ENCODE measurements at places on chromosomes 4 and X.

DNA sequence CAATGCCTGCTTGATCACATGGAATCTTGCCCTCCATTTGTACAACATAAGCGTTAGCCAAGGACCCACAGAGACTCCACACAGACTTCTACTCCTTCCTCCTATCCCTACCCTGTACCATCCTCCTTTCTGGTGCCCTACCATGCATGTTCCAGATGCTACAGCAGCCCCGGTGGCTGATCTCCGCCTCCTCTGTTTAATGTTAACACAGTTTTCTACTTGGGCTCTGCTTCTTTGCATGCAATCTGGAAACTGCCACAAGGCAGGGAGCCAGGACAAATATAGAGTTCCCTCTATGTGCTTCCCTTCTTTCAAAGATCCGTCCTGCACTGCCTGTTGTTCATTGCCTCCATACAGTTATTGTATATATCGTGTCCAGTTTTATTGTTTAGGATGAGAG lies 368.6 kb upstream of the TENM3 start:
- DNase-seq = no peak

DNA sequence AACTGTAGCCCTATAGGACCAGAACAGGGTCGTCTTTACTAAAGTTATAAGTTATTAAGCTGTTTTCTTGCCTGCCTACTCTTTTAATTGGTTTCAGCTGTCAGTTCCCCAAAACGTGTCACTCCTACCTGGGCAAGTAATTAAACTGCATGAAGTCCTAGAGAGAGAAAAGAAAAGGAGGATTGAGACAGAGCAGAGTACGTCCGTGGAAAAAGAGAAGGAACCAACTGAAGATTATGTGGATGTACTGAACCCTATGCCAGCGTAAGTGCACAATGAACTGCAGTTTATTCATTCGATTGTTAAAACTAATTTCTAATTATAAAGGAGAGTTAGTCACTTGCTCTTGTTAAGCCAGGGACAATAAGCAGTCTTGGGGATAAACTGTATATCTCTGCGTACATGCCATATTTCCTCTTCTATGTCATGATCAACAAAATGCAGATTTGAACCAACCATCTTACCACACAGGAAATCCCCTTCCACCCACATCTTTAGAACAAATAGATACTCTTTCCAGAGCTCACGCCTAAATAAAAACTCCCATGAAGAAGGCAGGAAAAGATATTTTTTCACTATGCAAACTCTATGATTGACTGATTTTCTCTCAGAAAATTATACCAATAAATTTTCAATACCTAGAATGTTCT lies 22.8 kb downstream of the STAP1 start:
- no peak for DNase-seq

GRCh38 chr4:55838356-55838755 lies 15.1 kb upstream of the EXOC1 start:
- no peak for DNase-seq

DNA sequence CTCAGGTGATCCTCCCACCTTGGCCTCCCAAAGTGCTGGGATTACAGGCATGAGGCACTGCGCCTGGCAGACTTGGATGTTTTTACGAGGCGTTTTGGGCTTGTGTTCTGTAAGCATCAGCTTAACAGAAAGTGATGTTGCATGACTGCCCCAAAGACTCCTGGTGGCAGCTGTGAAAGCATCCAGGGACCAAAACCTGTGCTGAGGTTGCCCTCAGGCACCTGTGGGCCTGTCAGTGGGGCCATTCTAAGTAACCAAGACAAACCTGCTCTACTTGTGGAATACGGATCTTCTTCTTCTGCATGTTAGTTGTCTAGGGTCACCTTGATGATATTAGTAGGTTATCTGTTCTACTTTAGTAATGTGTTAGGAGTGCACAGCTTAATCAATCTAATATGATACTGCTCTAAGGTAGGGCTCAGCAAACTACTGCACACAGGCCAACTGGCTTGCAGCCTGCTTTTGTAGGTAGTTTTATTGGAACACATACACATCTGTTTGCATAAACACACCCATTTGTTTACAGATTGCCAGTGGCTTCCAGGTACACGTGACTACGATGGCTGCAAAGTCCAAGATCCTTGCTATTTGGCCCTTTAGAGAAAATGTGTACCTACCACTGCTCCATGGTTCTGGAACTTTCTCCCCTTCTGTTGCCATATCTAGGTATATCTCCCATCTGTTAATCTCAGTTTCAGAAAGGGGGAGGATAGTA lies 136.7 kb downstream of the GPR143 start:
- no peak for DNase-seq

- DNase-seq = no peak
These were observed 138.8 kb upstream of the NALF2 start for GRCh38 chrX:69365349-69365748.

DNA sequence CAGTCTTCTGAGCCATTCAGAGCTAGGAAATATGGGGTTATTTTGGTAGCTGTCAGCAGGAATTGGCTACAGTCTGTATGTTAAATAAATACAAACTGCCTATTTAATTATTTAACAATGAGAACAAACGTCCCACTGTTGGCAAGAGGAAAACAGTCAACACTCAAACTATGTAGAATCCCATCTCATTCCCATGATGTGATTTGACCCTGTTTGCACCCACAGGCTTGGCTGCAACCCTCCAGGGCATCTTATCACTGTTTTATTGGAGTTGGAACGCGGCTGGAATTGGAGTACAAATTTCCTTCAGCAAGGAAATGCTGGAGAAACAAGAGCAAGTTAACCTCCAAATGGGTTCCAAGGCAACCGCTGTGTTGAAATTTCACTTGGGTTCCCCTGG lies 124.0 kb downstream of the KIT start:
- no peak for DNase-seq

DNA sequence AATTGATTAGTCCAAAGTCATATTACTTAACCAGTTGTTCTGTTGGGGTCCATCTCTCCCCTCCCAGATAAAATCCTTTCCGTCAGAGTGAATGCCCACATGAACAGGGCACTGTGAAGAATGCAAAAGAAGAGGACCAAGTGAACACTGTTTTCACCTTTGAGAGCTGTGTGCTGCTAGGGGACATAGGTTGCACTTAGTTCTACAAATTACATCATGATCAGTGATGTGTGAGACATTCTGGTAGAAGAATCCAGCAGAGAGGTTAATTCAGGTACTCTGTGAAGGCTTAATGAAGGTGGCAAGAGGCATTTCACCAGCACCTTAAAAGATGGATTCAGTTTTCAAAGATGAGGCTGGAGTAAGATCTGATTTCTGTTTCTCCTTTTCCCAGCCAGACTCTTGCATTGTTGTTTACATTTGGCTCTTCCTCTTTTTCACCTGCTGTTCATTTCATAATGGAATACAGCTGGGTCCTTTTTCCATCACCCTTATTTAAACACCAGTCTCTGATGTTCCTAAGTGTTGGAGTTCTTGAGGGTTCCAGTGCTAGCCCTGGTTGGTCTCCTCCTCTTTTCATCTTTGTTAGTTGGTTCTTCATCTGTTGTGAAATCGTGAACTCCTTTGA lies 10.9 kb downstream of the GAB1 start:
- no peak for DNase-seq

DNA sequence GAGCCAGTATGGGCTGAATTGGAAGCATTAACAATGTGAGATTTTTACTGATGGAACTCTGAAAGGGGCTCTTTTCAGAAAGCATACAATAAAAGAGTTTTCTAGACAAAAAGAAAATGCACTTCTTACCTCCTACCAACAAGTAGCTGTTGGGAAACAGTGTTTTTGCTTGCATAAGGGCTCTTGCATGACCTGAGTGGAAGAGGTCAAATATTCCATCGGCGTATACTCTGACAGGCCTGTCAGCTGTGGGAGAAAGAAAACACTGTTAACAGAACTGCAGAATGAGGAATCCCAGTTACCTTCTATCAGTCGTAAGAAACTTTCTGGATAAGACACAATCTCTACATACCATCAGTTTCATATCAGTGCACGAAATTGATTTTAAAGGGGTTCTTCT lies 39.5 kb downstream of the PCYT1B start:
- DNase-seq = no peak

- DNase-seq = peak; percentile 60
These were observed at the start of gene PRICKLE3 for GRCh38 chrX:49186125-49187027. PRICKLE3 (minus strand) TSS chrX:49186373; CDS start chrX:49186297, 76 bp downstream.

DNA sequence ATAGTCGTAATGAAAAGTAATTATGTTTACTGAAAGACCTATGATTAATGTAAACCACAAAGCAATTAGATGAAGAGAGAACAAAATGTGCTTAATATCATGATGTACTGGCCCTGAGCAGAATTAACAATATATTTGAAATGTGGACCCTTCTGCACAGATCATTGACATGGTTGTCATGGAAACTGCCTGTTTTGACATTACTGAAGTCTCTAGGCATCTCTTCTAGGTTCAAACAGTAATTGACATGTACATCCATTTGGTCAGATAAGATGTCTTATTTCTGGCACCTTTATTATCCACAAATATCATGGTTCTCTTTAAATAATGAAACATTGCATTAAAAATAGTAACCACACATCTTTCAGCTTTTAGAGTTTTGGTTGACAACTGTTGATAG lies 251.7 kb upstream of the GNPDA2 start:
- no peak for DNase-seq

DNA sequence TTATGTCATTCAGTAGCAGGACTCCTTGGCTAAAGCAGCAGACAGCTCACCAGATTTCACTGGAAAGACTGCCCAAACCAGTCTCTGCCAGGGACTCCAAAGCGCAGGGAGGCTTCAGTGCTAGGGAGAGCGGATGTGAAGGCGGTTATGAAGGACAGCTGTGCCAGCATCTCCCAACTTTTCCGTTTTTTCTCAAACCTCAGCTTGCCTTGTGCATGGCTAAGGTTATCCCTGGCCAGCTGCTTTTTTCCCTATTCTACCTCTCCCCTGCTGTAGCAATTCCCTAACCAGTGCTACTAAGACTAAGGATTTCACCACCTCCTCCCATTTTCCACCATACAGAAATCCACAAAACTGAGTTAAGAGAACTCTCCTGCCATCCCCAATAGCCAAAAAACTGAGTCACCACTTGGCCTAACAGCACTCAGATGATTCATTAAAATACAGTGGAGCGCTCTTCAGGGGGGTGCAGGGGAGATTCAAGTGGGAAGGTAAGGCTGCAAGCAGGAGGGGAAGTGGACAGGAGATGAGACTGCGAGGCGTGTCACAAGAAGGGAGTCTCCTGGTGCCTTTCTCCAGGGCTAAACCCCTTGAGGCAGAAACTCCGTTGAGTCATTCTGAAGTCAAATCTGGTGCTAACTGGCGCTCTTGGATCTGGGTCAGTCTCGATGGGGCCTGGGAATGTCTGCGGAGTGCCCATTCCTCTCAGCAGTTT lies 90.7 kb downstream of the PALLD start:
- DNase-seq = peak; percentile 100

DNA sequence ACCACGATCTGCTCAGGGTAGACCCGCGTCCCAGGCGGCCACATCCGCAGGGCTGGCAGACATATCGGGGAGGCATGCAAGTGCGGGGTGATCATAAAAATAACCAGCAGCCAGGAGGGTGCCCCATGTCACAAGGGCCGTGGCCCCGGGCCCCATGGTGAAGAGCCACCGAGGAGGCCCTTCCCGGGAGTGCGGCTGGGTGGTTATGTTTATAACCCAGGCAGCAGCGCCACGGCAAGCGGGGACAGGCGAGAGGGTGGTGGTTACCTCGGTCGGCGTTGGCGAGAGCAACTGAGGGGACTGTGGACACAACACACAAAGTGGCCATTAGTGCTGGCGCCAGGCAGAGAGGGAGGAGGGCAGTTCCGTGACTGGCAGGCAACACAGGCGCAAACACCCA lies 92.7 kb upstream of the AFAP1 start:
- no peak for DNase-seq

DNA sequence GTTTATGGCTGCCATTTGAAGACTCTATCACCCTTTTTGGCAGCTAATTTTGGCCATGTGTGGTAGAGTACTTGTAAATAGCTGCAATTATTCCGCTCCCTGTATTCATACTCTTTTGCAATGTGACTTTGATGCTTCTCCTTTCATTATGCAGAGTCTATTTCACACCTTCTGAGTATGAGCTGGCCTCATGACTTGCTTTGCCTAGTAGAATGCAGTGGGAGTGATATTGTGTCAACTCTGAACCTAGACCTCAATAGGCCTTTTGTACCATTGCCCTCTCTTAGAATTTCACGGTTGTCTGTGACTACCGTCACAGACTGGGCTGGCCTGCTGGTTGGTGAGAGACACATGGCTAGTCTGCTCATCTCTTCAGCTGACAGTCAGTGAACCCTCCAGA lies 118.8 kb downstream of the DDIT4L start:
- no peak for DNase-seq

DNA sequence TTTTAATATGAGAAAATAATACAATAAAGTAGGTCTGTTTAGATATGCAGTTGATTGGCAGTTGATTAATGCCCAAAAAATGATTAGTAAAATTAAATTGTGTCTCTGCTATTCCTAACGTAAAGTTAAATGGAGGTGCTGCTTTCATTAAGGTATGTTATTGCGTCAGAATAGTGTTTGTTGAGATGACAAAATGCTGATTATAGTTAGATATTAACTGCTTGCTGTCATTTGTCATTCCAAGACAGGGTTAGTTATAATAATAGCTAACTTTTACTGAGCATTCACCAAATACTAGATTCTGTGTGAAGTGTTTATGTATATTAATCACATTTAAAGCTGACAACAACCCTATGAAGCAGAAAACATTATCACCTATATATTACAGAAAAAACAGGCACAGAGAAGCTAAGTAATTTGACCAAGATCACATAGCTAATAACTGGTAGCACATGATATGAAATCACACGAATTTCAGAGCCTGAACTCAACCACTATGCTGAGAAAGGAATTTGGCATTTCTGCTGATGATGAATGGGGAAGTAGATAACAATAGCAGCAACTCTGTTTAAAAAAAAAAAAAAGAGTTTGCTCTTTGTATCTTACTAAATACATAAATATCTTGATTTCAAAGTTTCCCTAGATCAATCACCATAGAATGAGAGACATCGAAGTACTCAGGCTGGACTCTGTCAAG lies 59.7 kb upstream of the WDR44 start:
- no peak for DNase-seq

- DNase-seq = no peak
These were observed 519.2 kb upstream of the DIPK2B start for GRCh38 chrX:45719751-45720501.

GRCh38 chrX:16212436-16212835 lies 45.2 kb downstream of the MAGEB17 start:
- DNase-seq = no peak

GRCh38 chrX:72576141-72576894 lies 3.7 kb upstream of the HDAC8 start:
- DNase-seq = peak; percentile 10

DNA sequence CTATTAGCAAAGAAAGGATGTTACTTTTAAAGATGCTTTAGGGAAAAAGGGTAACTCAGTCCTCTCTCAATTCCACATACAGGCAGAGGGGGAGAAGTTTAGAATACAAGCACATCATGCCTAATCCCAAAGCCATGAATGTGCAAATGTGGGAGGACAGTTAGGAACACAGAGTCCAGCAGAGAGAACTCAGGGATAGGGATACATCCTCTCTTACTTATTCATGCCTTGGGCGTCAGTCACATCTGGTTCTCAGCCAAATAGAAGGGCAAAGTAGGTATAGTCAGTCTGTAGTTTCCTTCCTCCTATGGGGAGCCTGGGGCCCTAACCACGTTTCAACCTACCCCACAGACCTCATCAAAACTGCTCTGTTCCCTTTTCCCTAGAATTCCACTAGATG lies 87.8 kb downstream of the GRIA3 start:
- no peak for DNase-seq

Data from mammary epithelial cell (primary cell).